ENCODE measurements at places on chromosomes 1 and 21. TPM values are rescaled to one million over a fixed set of nuclear protein-coding genes. Genes with fewer than 3 reads are reported as not detected.

DNA sequence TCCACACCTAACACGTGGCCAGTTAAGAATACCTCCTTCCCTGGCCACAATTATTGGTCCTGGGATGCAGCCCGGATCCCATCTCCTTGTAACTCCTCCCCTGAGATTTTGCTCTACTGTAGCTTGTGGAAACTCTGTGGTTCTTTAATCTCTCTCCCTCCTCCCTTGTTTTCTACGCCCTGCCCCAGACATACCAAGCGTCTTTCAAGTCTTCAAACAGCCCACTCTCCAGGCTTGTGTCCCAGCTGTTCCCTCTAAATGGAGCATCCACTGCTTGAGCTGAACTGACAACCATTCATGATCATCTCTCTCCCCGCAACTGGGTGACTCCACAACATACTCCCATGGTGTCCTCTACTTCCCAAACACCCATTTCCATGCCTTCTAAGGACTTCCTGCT lies 111.6 kb downstream of the SIPA1L2 start:
- DNase-seq, result no peak
- H3K27me3 ChIP-seq, result no peaks in the 10 kb centered on the region
- no peak overlapping the region for H3K4me3 ChIP-seq
- H3K4me1 ChIP-seq, result no peaks in the 10 kb centered on the region
- peaks cover 5% of the 10 kb centered on the region for H3K36me3 ChIP-seq
- no peak overlapping the region for H3K27ac ChIP-seq

DNA sequence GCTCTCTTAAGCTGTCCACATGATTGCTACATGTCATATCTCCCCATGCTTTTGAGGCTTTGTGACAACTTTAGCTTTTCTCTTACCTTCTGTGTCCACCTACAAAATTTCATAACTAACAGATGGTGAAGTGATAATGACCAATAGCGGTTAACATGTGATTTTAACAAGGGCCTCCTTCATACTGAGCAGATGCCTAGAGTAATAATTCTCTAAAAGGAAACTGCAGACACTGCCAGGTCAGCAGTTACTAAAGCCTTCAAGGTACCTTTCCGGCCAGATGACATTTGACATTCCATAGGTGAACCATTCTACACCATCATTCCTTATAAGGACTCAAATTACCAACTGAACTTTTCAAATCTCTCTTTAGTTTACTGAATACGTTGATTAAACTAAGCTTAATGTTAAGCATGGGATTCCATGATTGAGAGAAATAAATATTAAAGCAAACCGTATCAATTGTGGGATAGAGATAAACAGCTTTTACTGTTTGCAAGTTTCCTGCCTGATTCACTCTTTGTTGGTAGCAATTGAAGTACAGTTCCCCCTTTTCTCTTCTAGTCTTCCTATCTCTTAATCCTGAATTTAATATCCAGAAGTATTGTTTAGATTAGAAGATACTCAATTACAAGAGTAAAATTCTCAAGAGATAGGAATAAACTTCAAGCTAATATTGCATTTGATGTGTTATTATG lies 205.1 kb downstream of the PLA2G4A start:
- DNase-seq, result no peak
- no peaks in the 10 kb centered on the region for H3K36me3 ChIP-seq
- H3K4me1 ChIP-seq, result no peaks in the 10 kb centered on the region
- H3K4me3 ChIP-seq, result no peak overlapping the region
- no peak overlapping the region for H3K27ac ChIP-seq

DNA sequence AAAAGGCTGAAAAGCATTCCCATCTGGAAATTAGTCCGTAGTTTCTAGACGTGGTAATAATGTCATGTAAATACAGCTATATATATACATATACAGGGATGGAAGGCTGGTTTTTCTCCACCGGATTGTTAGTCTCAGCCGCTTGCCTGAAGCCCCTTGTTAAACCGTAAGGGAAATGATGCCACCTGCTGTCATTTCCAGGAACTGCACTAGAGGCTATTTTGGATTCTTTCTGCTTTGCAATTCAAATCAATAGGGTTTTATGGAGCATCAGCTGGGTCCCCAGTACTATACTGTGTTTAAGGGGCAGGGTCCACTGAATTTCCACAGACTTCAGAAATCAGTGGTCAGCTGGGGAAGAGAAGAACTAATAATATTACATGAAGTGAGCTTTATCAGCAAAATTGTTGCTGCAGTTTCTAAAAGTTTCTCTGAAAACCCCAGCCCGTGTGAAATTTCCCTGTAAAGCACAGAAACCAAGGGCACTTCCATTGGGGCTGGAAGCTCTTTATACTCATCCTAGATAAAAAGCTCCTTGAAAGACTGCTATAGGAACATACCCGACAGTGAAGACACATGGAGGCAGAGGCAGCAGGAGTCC lies 33.8 kb upstream of the MPZL1 start:
- peaks cover 24% of the 10 kb centered on the region for H3K27me3 ChIP-seq
- no peak overlapping the region for H3K4me3 ChIP-seq
- H3K27ac ChIP-seq, result no peak overlapping the region
- no peaks in the 10 kb centered on the region for H3K36me3 ChIP-seq
- peak; percentile 63 for DNase-seq
- peaks cover 17% of the 10 kb centered on the region for H3K4me1 ChIP-seq

ZFP69B gene
- 3.9 TPM for total RNA-seq

GSTM5 gene
- 9.9 TPM for total RNA-seq

DNA sequence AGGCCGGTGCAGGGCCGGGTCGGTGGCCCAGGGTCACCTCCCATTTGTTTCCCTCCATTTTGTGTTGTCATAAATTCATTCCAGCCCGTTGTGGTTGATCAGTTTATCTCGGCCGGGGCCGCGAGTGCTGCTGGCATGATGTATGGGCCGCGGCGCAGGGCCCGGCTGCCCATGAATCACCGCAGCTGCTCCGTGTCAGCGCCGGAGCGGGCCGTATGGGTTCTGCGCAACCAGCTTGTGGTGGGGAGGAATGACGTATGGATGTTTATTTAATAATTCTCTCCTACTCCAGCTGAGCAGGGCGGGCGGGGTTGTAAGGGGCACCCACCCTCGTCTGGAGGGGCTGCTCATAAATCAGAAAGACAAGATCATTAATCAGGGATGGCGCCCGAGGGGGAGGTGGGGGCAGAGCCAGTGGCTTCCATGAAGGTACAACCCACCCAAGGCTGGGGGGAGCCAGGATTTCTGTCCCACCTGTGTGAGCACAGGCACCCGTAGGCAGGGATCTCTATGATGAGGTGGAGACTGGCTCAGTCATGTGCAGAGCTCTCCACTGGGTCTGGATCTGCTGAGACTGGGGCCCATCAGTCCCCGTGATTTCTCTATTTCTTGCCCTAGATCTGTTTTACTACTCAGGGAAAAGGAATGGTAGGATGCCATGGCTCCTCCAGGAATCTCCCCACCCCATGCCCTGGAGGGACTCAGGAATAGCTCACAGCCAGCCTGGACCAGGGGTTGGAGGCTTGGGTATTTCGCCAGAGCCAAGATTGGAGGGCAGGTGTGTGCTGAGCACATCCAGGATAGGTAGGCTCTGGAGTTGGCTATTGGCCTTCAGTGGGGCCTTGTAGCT lies 27.8 kb downstream of the TMEM53 start:
- H3K27ac ChIP-seq, result no peak overlapping the region
- H3K4me3 ChIP-seq, result no peak overlapping the region
- peaks cover 8% of the 10 kb centered on the region for H3K36me3 ChIP-seq
- peaks cover 14% of the 10 kb centered on the region for H3K4me1 ChIP-seq

SLAMF9 gene
- not detected for total RNA-seq

DNA sequence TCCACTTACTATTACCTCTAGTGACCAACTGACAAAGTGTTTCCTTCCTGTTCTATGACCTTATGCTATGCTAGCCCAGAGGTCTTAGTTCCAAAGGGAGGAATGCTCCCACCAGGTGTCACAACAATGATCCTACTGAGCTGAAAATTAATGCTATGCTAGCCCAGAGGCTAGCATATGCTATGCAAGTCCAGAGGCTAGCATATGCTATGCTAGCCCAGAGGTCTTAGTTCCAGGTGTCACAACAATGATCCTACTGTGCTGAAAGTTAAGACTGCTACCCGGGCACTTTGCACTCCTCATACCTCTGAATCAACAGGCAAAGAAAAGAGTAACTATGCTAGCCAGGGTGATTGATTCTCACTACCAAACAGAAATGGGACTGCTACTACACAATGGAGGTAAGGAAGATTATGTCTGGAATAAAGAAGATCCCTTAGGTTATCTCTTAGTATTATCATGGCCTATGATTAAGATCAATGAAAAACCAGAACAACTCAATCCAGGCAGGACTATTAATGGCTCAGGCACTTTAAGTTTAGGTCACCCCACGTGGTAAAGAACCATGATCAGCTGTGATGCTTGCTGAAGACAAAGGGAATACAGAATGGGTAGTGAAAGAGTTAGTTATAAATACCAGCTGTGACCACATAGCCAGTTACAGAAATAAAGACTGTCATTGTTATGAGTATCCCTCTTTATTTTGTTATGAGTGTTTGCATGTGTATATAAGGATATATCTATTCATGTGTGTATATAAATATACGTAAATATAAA lies 114.1 kb downstream of the CSMD2 start:
- H3K27me3 ChIP-seq, result no peaks in the 10 kb centered on the region
- no peak overlapping the region for H3K4me3 ChIP-seq
- H3K27ac ChIP-seq, result no peak overlapping the region
- DNase-seq, result no peak

DNA sequence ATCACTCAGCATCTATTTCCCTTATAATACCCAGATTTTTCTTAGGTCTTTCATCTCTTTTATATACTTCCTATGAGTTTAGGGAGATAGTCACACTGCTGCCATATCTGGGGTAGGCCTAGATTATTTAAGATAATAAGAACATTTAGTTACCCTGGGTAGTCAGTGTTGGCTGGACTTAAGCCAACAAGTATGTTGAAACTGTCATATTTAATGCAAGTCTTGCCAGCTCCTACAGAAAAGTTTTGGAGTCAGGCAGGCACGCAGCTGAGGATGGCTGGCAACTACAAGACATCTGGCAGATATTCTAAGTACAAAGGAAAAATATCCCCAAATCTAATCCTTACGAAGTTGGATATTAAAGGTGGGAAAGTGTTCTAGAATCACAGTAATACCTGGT lies 19.2 kb upstream of the DEPDC1 start:
- H3K4me3 ChIP-seq, result no peak overlapping the region
- no peaks in the 10 kb centered on the region for H3K27me3 ChIP-seq
- no peak for DNase-seq
- no peaks in the 10 kb centered on the region for H3K36me3 ChIP-seq

DNA sequence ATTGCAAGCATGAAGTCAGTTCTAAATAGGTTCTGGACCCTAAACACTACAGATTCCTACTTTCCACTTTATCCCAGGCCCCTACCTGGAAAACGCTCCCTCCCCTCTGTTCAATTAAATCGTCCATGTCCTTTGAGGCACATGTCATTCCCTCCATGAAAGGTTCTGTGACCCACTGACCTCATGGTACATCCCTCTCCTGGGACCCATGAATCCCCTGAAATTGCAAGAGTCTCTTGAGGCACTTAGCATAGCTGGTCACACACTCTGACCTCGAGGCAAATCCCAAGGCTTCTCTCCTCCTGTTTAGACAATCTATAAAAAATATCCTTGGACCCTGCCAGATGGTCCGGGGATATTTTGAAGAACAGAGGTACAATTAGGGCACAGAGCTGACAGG lies 34.3 kb upstream of the KRTAP19-8 start:
- no peak overlapping the region for H3K4me3 ChIP-seq
- DNase-seq, result no peak
- H3K27ac ChIP-seq, result no peak overlapping the region

DNA sequence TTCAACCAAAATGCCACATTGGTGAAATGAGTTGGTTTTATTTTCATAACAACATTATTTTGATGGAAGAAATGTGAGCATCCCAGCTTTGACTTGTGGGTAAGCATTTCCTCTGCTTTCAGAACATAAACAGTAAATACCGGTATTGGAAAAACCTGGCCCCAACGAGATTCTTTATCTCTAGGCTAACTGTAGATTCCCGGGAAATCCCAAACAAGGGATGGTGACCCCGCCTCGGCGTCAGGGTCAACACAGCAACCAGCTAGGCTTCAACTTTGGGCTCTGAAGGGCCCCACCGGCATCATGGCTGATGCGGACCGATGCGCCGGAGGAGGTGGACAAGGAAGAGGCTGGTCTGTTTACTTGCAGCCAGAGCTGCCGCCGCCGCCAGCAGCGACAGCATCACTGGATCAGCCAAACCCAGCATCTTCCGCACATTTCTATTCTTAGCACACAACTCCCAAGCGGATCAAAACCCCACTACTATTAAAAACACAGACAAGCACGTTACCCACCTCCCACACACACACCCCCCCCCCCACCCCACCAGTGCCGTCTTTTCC lies 1.1 kb downstream of the AKT3 start:
- peak; percentile 73 for DNase-seq
- peaks cover 49% of the 10 kb centered on the region for H3K4me1 ChIP-seq
- H3K4me3 ChIP-seq, result peak overlapping the region; percentile 99

DNA sequence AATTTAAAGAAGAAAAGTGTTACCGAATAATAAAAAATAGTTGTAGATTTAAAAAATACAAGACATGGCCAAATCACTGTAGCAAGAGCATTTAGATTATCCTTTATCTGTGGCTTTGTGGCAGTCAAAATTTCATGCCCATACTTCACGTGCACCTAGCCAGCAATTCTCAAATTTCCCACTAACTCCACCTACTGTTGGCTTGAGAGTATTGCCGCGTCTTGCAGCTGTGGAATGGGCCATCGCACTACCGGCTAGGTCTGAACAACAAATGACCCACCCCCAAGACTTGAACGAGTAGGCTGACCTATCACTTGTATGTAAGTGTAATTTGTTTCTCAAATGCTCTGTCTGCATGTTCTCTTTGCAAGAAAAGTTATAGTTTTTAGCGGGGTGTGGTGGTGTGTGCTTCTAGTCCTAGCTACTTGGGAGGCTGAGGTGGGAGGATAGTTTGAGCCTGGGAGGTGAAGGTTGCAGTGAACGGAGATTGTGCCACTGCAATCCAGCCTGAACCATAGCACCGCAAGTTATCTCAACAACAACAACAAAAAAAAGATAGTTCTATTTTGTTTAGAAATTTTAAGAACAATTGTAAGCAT lies 4.1 kb downstream of the KRTAP13-4 start:
- no peak for DNase-seq
- H3K27ac ChIP-seq, result no peak overlapping the region
- H3K36me3 ChIP-seq, result peaks cover 5% of the 10 kb centered on the region
- no peaks in the 10 kb centered on the region for H3K27me3 ChIP-seq
- no peaks in the 10 kb centered on the region for H3K4me1 ChIP-seq

GRCh38 chr1:209454340-209454994 lies 129.0 kb upstream of the CAMK1G start:
- no peak overlapping the region for H3K4me3 ChIP-seq
- DNase-seq, result no peak
- H3K4me1 ChIP-seq, result peaks cover 37% of the 10 kb centered on the region
- peaks cover 7% of the 10 kb centered on the region for H3K27me3 ChIP-seq

DNA sequence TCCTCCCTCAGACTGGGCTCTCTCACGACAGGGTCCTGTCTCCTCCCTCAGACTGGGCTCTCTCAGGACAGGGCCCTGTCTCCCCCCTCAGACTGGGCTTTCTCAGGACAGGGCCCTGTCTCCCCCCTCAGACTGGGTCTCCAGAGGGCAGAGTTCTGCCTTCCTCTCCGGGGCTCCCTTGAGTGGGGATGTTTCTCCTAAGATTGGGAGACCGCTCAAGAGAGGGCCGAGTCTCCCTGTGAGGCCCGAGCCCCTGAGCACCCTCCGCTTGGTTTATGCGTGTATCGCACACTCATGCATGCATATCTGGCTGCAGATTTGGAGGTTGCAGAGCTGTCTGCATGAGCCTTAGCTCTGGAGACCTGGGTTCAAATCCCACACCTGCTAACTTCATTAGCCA lies 39.3 kb upstream of the CSF3R start:
- H3K27me3 ChIP-seq, result peaks cover 13% of the 10 kb centered on the region
- H3K27ac ChIP-seq, result no peak overlapping the region
- no peaks in the 10 kb centered on the region for H3K36me3 ChIP-seq
- no peak for DNase-seq
- H3K4me3 ChIP-seq, result no peak overlapping the region
- H3K4me1 ChIP-seq, result peaks cover 14% of the 10 kb centered on the region

Measured in HFFc6 (cell line).